ENCODE measurements at places on chromosomes 1 and 21.

GRCh38 chr21:33051925-33052324 is 18.0 kb upstream of the OLIG1 start:
- DNase-seq: no peak

GRCh38 chr1:1347663-1348419 is 1.4 kb downstream of the DVL1 start:
- peak; percentile 39 for DNase-seq

DNA sequence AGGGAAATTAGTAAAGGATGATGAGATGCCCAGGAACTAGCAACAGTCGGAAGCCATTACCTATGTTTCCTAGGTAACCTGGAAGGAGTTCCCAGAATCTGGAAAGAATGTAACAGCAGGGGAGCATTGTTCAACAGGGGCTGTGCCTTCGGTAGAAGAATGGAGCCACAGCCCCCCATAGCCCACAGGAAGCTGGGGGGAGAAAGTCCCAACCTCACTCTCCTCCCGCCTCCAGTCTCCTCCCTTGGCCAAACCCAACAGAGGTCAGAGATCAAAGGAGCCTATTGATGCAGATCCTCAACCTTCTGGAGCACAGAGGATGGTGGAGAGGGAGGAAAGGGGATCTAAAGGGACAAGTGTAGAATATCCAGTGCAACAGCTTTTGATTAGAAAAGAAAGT is 131.5 kb upstream of the SLC44A3 start:
- DNase-seq: no peak

DNA sequence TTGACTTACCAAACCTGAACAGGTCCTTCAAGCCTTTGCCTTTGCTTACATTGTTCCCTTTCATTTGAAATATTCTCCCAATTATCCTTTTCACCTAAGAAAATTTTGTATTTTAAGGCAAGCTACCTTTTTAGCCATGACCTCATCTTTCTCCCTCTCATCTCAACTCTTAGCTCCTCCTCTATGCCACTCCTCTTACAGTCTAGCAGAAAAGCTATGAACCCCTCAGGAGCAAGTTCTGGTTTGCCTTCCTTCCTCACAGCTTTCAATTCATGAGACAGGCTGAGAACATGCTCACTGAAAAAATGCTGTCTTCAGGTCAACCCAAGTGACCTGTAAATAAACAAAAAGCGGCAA is 8.3 kb upstream of the MUTYH start:
- DNase-seq: no peak

DNA sequence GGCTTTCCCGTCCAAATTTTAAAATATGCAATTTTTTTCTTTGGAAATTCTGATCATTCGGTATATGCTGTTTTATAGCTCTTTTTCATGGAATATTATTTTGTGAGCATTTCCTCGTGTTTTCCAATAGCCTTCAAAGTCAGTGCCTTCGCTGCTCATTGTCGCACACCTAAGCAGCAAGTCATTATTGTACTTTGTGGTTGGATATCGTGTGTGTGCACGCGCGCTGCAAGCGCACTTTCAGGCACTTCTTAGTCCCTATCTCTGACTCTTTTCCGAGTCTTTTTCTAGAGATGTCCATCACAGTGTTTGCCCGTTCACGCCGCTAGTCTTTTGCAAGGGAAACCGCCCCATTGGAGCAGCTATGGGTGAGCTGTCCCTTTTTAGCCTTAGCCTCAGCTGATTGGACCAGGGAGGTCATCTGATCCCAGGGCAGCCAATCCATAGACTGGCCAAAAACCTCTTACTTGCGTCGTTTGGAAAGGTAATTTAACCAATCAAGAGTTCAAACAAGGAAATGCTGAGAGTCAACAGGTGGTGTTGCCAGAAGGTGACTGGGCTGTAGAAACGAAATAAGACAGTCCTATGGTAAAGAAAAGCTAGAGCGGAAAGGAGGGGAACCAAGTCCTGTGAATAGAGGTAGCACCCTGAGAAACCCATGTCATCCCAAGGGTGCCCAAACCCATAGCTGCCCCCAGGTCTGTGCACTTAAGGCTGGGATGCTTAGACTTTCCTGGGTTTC is 710 bp upstream of the HYI start:
- peak; percentile 94 for DNase-seq

- no peak for DNase-seq
Measured at GRCh38 chr1:243312952-243313634, 57.3 kb downstream of the SDCCAG8 start.

- DNase-seq: no peak
Measured at GRCh38 chr1:191174298-191174697, 696.6 kb upstream of the BRINP3 start.

- peak; percentile 31 for DNase-seq
Measured at GRCh38 chr1:91846007-91846638, 39.8 kb downstream of the TGFBR3 start.

GRCh38 chr1:64231153-64231552 is 27.7 kb downstream of the UBE2U start:
- no peak for DNase-seq

DNA sequence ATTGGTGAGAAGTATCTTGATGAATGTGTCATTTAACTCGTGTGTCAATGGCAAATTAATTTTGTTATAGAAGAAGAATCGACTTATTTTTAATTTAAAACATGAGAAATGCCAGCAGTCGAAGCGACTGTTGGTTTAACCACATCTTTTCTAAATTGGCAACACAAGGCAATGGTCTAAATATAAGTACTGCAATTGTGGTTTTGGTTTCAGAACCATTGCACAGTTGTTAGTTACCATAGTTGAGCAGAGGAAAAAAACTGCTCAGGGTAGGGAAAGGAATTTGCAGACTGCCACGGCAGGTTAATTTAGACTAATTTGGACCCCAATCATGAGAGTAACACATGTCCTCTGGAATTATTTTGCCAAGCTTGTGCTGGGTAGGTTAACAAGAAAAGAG is 185.6 kb upstream of the RUNX1 start:
- DNase-seq: peak; percentile 54

GRCh38 chr1:116253566-116254382 is 119.3 kb upstream of the ATP1A1 start:
- no peak for DNase-seq

DNA sequence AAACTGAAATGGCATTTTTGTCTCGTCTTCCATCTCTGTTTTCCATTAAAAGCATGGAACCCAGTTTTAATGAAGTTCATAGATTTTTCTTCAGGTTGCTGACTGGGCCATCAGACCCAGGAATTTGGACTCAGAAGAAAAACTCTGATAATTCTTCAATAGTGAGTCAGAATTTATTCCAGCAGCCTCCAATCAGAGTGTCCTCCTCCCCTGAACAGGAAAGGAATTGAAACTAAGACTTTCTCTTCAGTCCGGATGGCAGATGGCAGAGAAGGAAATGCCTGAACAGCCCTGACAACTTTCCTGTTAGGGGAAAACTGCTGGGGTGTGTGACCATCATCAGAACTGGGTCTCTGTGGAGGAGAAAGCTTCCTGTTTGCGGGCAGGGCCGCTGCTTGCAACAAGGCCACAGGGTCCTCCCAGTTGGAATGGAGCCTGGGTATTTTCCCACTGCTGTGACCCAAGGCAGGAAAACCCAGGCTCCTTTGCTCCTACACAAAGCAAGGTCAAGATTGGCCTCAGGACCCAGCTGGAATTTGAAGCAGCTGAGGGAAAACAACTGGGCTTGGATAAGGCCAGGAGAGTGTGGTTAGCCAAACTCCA is 20.7 kb downstream of the CD34 start:
- peak; percentile 89 for DNase-seq

DNA sequence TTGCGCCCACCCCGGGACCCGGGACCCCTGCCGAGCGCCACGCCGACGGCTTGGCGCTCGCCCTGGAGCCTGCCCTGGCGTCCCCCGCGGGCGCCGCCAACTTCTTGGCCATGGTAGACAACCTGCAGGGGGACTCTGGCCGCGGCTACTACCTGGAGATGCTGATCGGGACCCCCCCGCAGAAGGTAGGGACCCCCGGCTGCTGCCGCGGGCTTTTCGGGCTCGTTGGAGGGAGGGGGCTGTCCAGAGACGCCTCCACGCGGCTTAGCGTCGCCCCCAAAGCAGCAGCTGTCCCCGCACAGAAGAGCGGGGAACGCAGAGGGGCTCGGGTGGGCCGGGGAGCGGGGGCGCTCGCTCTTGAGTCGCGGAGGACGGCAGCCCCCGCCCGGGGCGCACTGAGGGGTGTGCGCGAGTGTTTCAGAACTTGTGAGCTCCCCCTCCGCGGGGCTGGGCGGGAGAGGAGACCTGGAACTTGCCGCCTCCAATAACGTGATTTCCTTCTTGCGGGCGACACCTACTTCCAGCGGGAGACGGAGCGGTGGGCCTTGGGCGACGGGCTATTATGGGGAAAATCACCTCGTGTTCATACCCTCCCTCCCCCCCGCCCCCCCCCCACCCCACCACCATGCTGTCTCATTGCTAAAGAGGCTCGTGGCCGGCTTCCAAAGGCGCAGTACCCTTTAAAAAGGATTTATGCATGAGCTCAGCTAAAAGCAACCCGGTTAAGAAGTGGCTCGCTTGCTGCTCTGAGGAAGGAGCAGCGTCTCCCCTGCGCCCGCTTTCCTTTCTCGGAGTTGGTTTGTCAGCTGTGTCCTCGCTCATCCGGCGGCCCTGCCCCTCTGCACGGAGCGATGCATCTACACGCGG is 664 bp downstream of the BACE2 start:
- DNase-seq: peak; percentile 59

DNA sequence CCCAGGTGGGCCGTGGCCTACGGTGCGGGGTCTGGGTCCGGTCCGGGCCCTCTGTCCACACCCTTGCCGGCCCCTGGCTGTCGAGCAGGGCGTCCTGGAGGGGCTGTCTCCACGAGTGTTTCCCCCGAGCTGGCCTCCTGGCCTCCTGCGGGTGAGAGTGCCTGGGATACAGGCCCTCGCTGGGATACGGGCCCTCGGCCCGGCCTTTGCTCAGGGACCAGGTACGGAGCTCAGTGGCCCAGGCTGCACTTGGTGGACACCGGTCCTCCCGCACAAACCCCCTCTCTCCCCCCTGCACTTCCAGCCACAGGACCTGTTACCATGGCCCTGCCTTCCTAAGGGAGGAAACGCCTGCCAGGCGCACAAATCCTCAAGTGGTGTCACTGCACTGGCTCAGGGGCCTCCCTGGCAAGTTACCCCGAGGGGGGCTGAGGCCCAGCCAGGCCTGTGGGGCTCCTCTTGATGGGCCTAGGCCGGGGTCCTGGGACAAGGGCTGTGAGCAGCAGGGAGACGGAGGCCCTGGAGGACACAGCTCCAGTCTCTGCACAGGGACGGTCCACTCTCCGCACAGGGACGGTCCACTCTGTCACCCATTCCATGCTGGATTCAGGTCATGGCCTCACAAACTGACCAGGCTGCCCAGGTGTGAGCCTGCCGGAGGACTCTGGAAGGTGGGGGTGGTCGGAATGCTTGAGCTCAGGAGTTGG is 18.2 kb upstream of the RNF223 start:
- no peak for DNase-seq

- DNase-seq: peak; percentile 15
Measured at GRCh38 chr1:215543191-215543606, 23.9 kb upstream of the KCTD3 start.

- no peak for DNase-seq
Measured at GRCh38 chr1:65991694-65992093, 199.0 kb downstream of the PDE4B start.

DNA sequence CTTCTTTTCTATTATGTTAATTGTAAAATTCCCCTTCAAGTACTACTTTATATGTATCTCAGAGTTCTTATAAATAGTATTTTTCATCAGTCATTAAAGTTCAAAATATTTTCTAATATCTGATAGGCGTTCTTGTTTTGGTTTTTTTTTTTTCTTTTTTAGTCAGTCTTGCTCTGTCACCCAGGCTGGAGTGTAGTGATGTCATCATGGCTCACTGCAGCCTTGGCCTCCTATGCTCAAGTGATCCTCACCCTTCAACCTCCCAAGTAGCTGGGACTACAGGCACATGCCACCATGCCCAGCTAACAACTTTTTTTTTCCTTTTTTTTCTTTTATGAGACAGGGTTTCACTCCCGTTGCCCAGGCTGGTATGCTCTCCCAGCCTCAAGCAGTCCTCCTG is 27.3 kb downstream of the AGMAT start:
- no peak for DNase-seq

- DNase-seq: no peak
Measured at GRCh38 chr1:170494369-170494768, 37.6 kb upstream of the GORAB start.

DNA sequence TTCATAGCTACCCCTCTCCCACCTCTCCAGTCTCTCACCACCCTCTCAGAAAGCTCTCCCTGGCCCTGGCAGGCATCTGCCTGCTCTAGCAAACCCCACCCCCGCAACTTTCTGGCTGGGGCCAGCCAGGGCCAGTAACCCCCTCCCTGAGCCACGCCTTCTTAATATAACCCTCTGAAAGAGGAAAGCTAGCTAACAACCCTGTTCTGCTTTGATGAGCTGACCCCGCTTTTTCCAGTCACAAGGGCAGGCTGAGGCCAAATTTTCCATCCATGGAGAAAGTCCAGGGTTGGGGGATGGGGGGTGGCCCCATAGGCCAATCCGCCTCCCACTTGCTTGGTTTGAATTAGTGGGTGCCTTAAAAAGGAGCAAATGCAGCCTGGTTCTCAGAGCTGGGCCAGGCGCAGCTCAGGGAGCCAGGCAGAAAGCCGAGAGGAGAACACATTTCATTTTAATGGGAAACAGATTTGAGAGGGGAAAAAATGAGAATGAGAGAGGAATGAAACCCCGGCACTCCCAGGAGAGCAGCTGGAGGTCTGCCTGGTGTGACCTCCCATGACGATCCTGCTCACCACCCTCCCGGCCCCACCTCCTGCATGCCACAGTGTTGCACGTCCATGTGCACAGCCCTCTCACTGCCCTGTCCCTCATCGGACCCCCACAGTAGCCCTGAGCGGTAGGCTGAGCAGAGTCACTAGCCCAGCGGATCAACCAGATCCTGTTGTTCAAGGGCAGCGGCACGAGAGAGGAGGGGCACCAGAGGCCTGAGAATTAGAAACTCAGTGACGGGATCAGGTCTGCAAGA is 62.3 kb downstream of the OPTC start:
- DNase-seq: peak; percentile 92

DNA sequence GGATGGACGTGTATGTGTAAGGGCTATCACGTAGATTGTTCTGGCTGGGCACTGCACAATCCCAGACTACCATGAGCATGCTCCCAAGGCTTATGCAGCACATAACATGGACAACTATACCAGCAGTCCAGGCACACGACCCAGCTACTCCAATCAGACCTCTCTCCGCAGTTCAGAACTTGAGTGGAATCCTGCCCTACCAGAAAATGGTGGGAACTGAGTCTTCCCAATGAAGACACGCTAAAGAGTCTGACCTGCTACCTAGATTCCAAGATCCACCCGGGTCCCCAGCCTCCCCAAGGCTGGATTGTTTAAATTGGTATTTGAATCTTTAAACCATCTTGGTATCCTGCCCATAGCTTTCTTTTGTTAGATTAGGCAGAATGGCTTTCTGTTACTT is 251.3 kb upstream of the KAZN start:
- no peak for DNase-seq

- DNase-seq: no peak
Measured at GRCh38 chr1:12157366-12158231, 9.2 kb upstream of the TNFRSF1B start.

- DNase-seq: peak; percentile 75
Measured at GRCh38 chr1:248858096-248858890, 592 bp downstream of the ZNF692 start.
